ENCODE measurements at places on chromosomes 5 and 9.

- no peak for DNase-seq
Measured at GRCh38 chr5:169682026-169682425, 45.0 kb downstream of the DOCK2 start.

DNA sequence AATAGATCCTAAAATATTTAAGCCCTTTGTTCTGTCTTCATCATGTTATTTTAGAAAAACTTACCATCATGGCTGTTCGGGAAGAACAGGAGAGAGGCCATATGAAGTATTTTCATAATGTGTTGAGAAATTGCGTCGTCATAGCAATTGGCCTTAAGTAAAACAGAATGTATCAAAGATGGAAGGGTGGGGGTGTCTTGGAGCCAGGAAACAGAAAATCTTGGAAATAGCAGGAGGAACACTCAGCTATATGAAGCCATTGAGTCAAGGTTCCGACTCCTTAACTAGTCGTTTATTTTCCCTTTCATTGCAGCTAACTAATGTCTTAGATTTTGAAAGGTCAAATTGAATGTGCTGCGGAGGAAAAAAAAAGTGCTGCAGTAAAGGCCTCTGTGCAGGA, 1.3 kb downstream of the SPTAN1 start:
- DNase-seq, result no peak

- DNase-seq, result no peak
Measured at GRCh38 chr5:142816531-142817430, 46.6 kb downstream of the ARHGAP26 start.

- DNase-seq, result no peak
Measured at GRCh38 chr9:8621416-8621815, 821.8 kb upstream of the DMAC1 start.

GRCh38 chr5:159409801-159410200, 79.5 kb upstream of the IL12B start:
- no peak for DNase-seq

Measured in CD8-positive, alpha-beta T cell (primary cell).